IPS-NIHi11 (cell line): ENCODE measurements at places on chromosomes 2 and 18.

GRCh38 chr2:199875400-199875799, 24.4 kb upstream of the FTCDNL1 start:
- DNase-seq: no peak

DNA sequence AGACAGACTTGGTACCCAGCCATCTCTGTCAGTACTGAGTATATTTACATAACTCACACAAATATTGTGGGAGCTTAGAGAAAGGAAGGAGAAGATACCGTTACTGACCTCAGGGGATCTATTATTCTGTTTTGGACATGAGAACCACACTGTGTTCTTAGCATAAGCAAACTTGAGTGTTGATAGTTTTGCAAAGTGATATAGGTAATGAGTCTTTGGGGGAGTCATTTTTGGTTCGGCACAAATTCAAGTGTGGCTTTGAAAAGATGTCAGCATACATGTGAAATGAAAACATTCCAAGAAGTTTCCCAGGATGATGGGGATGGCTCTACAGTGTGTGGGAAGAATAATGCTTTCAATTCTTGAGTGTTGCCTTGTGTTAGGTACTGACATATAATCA, 24.1 kb downstream of the SMARCAL1 start:
- no peak for DNase-seq

GRCh38 chr18:33573193-33573592, 4.8 kb upstream of the ASXL3 start:
- no peak for DNase-seq

DNA sequence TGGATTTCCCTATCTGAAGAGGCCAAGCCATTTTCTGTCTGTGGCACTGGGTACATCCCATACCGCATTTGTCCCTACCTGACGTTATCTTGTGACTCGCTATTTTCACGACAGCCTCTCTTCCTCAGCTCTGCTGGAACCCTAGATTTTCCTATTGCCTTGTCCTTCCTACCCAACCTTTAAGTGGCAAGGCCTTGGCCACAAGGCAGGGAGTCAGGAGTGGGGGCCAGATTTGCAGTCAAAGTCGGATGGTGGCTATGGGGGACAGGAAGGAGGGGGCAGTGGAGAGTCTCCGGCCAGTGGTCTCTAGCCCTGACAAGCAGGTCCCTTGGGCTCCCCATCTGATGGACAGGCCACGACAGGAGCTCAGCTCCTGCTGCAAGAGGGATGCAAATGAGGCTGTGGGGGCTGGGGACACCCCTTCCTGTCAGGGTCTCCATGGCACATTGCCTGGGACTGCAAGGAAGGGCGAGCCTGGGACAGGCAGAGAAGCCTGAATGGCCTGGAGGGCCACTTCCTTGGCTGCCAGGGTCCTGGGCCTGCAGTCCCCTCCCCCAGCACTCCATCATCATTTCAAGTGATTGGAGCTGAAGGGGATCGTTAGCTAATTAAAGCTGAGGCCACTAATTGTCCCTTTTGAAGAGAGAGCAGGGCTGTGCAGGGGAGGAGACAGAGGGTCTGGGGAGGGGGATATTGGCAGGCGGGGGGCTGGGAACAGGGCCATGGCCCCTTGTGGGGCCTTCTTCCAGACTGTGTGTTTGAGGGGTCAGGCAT, 6.3 kb upstream of the ECEL1 start:
- no peak for DNase-seq
